ENCODE measurements at places on chromosomes 4 and X.
A peak's percentile ranks its signal among the peaks of the same experiment; 100 is the strongest.

- DNase-seq = no peak
Measured at GRCh38 chrX:3191796-3192195, 150.5 kb downstream of the ARSF start.

- no peak for DNase-seq
Measured at GRCh38 chr4:16896881-16897750, 1.3 kb downstream of the LDB2 start.

- no peak for DNase-seq
Measured at GRCh38 chr4:145341381-145341780, 140.3 kb upstream of the SMAD1 start.

DNA sequence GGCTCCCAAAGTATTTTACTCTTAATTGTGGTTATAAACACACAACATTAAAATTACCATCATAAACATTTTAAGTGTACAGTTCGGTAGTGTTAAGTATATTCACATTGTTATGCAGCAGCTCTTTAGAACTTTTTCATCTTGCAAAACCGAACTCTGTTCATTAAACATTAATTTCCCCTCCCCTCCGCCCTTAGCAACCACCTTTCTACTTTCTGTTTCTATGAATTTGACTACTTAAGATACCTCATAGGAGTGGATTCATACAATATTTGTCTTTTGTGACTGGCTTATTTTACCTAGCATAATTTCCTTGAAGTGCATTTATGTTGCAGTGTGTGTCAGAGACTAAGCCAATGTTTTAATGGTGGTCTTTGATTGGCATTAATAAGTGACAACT is 32.6 kb downstream of the IL13RA1 start:
- no peak for DNase-seq

- DNase-seq = no peak
Measured at GRCh38 chrX:107747596-107748161, 27.9 kb downstream of the TSC22D3 start.

DNA sequence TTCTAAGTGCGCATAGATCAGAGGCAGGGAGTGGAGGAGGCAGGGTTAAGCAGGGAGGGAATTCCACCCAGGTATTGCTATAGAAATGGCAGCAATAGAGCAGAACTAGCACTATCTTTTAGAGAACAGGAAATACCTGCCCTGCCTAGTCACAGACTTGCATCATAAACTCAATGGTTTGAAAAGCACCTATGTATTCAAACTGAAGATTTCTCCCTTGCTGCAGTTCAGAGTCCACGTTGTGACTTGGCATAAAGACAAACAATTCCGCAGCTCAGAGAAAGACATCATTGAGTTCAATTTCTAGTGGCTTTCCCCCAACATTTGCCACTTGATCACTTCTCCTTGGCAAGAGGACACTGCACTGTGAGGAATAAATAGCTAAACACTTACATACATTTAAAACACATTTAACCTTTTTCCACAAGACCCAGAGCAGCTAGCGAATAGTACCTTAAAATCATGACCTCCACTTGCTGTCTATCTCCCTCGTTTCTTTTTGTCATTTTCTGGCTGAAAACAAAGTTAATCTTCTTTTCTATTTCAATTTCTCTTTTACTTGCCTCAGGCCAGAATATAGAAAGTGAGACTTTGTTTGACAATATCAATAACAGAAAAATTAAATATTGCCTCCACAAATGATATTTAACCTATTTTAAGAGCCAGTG is 42.4 kb downstream of the SLC7A11 start:
- DNase-seq = no peak

- DNase-seq = no peak
Measured at GRCh38 chrX:132226169-132226568, 6.9 kb upstream of the RAP2C start.

DNA sequence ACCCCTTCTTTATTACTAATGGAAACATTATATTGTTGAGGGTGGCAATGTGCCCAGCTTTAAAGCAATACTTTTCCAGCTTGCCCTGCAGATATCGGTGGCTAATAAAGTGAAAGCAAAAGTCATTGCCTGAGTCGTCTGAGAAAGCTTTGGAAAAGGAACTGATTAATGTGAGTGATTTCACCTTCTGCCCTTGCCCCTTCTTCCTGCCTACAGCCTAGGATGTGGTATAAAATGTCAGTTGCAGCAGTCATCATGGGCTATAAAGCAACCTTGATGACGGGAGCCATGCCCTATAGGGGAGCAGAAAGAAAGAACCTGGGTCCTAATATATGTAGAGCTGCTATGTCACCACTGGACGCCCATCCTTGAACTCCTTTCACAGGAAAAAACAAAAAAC is 132.4 kb upstream of the USP9X start:
- peak; percentile 10 for DNase-seq
